ENCODE measurements at places on chromosomes 7 and 10. TPM values are rescaled to one million over a fixed set of nuclear protein-coding genes. Genes with fewer than 3 reads are reported as not detected.

ADIRF gene
- total RNA-seq: 50.6 TPM

FOXI2 gene
- not detected for total RNA-seq

GRID2IP gene
- total RNA-seq: 0.11 TPM

TAS2R41 gene
- not detected for total RNA-seq

C7orf57 gene
- under 0.01 TPM for total RNA-seq

SLC35G1 gene
- total RNA-seq: 13.3 TPM

ZNF488 gene
- 0.13 TPM for total RNA-seq

TSPAN33 gene
- 0.43 TPM for total RNA-seq

INPP5A gene
- 16.3 TPM for total RNA-seq

PYROXD2 gene
- 11.5 TPM for total RNA-seq

NRCAM gene
- 0.13 TPM for total RNA-seq

GBX1 gene
- not detected for total RNA-seq

NUTM2D gene
- total RNA-seq: 1.4 TPM

TMEM236 gene
- total RNA-seq: 0.22 TPM

SFTPA2 gene
- not detected for total RNA-seq

SGCE gene
- total RNA-seq: 31.2 TPM

PON1 gene
- total RNA-seq: under 0.01 TPM

NANOS1 gene
- 1.4 TPM for total RNA-seq

AEBP1 gene
- 216 TPM for total RNA-seq

APBB1IP gene
- 8.5 TPM for total RNA-seq

RBM17 gene
- total RNA-seq: 35.0 TPM

PAPSS2 gene
- total RNA-seq: 91.2 TPM

IFT22 gene
- total RNA-seq: 39.5 TPM

ABCB4 gene
- total RNA-seq: 0.65 TPM

MKI67 gene
- 17.0 TPM for total RNA-seq

IFIT1B gene
- not detected for total RNA-seq

SLC13A1 gene
- total RNA-seq: not detected

WNT8B gene
- total RNA-seq: not detected

CTAGE6 gene
- 3.4 TPM for total RNA-seq

CPN1 gene
- total RNA-seq: not detected

CFAP69 gene
- 12.3 TPM for total RNA-seq

LIPF gene
- not detected for total RNA-seq

ENKUR gene
- 0.78 TPM for total RNA-seq

GRIFIN gene
- not detected for total RNA-seq

MKRN1 gene
- total RNA-seq: 67.3 TPM

NRP1 gene
- 153 TPM for total RNA-seq

GPRIN2 gene
- not detected for total RNA-seq

VSIR gene
- 87.6 TPM for total RNA-seq

CYP2C9 gene
- total RNA-seq: not detected

FAM25A gene
- total RNA-seq: not detected

RSPH10B gene
- total RNA-seq: 0.13 TPM

SLC18A3 gene
- total RNA-seq: not detected

ZNF485 gene
- 3.4 TPM for total RNA-seq

POP7 gene
- 23.5 TPM for total RNA-seq

BAMBI gene
- 24.8 TPM for total RNA-seq

FLNC gene
- total RNA-seq: 18.4 TPM

ZCCHC24 gene
- total RNA-seq: 50.7 TPM

PAOX gene
- total RNA-seq: 4.2 TPM

COL13A1 gene
- not detected for total RNA-seq

FFAR4 gene
- total RNA-seq: not detected

TASOR2 gene
- 93.6 TPM for total RNA-seq

CALCR gene
- total RNA-seq: not detected

All from articular chondrocyte of knee joint (primary cell).